ENCODE measurements at places on chromosomes 1 and 21.

GRCh38 chr1:227947676-227948492 is at the start of gene WNT9A:
Gene WNT9A, minus strand, starts transcription at chr1:227947932. Its CDS starts 45 bp downstream, at chr1:227947887.
- no peak for DNase-seq

DNA sequence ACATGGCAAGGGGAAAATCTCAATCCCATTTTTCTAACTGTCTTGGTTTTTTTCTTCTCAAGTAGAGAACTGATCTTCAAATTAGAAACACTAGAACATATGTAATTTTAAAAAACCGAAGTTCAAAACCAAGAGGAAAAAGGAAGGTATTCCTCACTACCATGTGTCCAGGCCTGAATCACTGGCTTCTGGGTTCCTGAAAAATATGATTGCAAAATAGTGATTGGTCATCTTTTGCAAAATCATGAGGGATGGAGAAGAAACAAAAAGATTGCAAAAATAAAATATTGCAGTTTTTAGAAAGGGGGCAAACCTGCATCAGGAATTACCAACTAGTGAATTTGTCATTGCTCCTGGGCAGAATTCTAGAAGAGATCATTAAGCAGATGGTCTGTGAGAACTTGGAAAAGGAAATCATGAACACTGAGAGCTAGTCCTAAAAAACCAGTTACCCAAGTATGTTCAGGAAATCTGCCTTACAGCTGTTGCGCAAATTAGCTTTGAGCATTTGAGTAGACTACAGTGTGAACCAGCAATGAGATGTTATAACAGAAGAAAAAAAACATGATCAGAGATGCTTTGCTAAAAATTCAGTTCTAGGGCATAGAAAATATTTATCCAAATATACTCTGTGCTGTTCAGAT is 49.4 kb downstream of the SPATA46 start:
- DNase-seq, result no peak

- no peak for DNase-seq
Observed at GRCh38 chr1:168845140-168845539, 116.1 kb upstream of the DPT start.

- DNase-seq, result no peak
Observed at GRCh38 chr1:189550498-189550897, 927.2 kb downstream of the BRINP3 start.

DNA sequence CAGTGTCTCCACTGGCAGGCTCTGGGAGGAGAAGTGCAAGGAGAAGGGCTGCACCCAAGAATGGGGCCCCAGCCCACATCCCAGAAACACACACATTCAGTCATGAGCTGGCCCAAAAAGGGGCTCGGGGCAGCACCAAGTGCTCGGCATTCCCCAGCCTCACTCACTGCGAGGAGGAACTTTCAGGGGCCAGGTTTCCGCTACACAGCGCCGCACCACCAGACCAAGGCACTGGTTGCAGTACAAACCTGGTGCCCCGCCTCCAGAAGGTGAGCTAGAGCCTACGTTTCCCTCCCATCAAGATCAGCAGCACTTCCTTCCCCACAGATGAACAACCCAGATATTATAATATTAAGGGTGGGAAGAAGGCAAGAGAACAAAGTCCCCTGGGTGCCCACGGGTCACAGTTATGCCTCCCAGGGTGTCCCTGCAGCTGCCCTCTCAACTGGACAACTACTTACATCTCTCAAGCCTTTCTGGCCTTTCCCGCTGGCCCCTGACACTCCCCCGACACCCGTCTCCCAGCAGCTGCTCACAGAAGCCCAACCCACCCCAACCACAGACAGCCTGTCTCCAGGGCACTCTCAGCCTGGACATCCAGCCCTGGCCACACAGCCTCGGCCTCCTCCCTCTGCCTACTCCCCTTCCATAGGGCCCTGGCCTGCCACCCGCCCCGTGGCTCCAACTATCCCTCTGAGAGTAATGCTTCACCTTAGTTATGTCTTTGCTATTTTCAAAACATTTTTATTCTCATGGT is 3.8 kb downstream of the PBXIP1 start:
- no peak for DNase-seq

GRCh38 chr1:65253800-65254319 is 55.5 kb upstream of the DNAJC6 start:
- no peak for DNase-seq

DNA sequence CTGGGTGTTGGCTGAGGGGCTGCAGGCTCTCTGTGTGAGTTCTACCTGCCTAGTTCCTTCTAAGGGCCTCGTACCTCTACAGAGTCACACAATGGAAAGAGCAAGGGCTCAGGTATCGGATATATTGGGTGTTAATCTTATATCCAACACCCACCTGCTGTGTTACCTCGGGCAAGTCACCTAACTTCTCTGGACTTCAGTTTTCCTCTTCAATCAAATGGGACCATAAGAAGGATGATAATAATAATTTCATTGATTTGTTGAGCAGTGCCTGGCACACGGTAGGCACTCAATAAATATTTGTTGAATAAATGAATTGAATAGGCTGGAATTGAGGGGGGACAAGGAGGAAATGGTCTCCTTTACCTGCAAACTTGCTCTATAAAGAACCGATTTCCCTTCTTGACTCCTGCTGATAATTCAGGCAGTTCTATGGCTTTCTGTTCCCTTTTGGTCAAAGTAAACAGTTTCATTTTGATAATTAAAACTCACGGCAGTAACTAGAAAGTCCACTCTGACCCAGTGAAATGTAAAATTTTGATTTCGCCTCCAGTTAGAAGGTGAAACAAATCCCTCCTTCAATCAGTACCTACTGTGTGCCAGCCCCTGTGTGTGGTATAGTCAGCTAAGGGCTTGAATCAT is 16.5 kb upstream of the MAN1C1 start:
- no peak for DNase-seq

- DNase-seq, result no peak
Observed at GRCh38 chr1:243414152-243414494, 158.3 kb downstream of the SDCCAG8 start.

Data from GM12864 (cell line).